Stimulated activated CD4-positive, alpha-beta T cell treated with anti-CD3 and anti-CD28 coated beads, Interleukin-1b, Interleukin-23, amount 100 ng/mL, for 48 hours (primary cell): ENCODE measurements at places on chromosomes 13 and 19.

- DNase-seq = no peak
Observed at GRCh38 chr13:80901111-80901510, 560.2 kb upstream of the SPRY2 start.

DNA sequence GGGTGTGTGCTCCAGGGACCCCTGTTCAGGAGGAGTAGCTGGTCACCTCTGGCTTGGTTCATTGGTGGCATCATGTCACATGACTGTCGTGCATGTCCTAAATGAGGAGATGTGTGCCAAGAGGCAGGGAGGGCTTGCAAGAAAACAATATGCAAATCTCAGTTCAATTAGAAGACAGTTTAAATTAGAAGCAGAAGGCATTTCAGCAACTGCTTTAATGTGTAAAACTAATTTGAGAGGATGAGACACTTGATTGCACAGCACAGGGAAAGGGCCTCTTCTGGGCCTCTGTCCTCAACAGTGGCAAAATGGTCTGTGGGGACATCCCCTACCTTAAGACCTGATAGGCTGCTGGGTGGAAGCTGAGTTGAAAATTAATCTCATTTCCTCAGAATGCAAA lies 54.6 kb downstream of the SPATA13 start:
- no peak for DNase-seq

GRCh38 chr19:52343548-52343947 lies 7.5 kb downstream of the ZNF610 start:
- DNase-seq = peak; percentile 54

DNA sequence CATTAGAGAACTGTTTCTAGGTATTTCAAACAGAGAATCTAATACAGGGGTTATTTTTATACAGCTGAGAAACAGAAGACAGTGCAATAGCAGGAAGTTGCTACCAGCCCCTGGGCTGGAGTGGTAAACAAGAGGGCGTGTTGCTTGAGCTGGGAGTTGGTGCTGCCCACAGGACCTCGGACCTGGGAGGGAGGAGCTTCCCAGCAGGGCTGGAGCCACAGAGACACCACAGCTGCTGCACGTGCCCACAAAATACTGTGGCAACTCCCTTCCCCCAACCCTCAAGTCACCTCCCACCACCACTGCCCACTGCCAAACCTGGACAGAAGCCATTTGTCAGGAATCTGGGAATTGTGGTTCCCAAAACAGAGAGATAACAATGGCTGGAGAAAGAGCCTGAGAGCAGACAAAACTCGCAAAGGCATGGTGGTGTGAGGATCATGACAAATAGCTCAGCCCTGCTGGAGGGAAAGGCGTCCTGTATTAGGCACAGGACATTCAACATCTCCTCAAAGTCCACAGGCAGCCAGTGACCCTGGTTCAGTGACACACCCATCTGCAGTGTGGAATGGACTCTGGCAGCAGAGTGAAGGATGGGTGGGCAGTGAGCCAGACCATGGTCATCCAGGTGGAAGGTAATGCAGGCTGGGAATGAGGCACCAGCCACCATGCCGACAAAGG lies 57.2 kb downstream of the SPATA13 start:
- DNase-seq = no peak

GRCh38 chr13:32214071-32214470 lies 101.1 kb downstream of the ZAR1L start:
- DNase-seq = no peak

DNA sequence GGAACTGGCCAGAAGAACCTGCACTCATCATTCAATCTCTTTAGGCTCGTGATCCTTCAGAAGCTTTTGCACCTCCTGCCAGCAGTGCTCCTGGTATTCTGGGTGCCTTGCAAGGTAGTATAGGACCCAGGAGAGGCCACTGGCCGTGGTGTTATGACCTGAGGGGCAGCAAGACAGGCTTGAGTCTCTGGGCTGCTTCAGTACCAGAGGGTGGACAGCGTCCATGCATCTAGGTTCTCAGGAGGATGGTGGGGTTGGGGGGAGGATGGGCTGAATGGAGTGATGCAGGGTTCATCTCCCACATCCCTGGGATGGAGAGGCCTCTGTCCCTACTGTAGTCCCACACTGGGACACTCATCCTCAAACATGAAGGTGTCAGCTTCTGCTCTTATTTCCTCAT lies 41.1 kb downstream of the OR10H4 start:
- DNase-seq = no peak

GRCh38 chr19:40689339-40690049 lies 957 bp downstream of the NUMBL start:
- no peak for DNase-seq
